ENCODE measurements at places on chromosomes 2 and 18.

DNA sequence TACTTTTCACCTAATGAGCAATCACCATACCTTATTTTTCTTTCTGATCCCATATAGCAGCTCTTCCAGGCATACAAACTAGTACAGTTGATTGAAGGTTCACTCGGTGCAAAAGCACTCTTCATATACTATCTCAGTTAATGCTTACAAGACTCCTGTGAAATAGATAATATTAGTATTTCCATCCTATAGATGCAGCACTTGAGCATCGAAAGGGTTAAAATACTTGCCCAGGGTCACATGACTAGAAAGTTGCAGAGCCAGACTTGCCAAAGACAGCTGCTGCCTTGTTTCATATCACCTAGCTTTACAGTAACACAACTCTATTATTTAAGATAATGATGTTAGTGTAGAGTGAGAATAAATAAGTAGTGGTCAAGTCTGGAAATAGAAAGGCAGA, 466.0 kb upstream of the TNP1 start:
- no peak for DNase-seq

GRCh38 chr2:43397411-43397810, 171.0 kb upstream of the ZFP36L2 start:
- no peak for DNase-seq

DNA sequence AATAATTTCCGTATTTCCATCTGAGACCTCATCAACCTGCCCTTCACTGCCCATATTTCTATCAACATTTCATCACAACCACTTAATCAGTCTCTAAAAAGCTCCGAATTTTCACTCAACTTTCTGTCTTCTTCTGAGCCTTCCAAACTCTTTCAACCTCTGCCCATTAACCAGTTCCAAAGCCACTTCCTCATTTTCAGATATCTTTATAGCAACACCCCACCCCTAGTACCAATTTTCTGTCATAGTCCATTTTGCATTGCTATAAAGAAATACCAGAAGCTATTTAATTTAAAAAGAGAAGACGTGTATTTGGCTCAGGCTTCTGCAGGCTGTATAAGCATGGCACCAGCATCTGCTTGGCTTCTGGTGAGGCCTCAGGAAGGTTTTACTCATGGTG, 107.0 kb downstream of the PTGR3 start:
- DNase-seq: no peak

- no peak for DNase-seq
Observed at GRCh38 chr2:180240774-180241173, 233.7 kb upstream of the CWC22 start.

GRCh38 chr2:63192889-63193774, 142.5 kb downstream of the OTX1 start:
- DNase-seq: no peak

All from cerebellar nuclear complex (tissue), 1 donor.